ENCODE measurements at places on chromosomes 11 and 22.
A peak's percentile ranks its signal among the peaks of the same experiment; 100 is the strongest.

DNA sequence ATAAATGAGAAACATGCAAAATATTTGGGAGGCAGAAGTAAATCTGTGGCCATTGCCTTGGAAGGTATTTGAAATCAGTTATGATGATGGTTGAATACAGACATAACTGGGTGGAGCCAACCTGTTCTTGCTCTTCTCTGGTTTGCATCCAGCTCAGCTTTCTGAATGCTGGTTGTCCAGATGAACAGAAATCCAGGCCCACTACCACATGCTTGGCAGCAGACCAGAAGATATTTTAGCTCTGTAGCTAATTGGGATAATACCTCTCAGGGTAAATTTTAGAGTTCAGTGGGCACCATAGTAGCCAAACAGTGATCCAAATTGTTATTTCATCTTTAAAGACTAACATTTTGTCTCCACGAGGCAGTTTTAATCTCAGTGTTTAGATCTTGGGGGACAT is 308.3 kb downstream of the RAB38 start:
- no peak for DNase-seq

GRCh38 chr11:59112494-59112893 is 5.5 kb downstream of the FAM111B start:
- no peak for DNase-seq

GRCh38 chr11:41010361-41011050 is 448.9 kb downstream of the LRRC4C start:
- no peak for DNase-seq

GRCh38 chr22:29195964-29196666 is 9.6 kb upstream of the EMID1 start:
- DNase-seq = no peak

- DNase-seq = no peak
These were observed 2.3 kb downstream of the TUBGCP6 start for GRCh38 chr22:50242406-50242949.

DNA sequence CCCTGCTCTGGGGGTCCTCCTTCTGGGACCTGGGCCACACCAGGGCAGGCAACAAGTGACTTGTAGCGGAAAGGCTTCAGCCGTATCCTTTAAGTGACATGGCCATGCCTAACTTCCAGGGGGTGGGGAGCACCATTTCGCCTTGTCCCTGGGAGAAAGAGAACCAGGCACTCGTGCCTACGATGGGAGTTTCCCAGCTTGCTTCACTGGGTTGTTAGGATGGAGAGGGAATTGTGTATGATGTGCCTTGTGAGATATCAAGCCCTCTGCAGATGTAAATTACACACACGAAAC is 151.4 kb downstream of the CACNA1I start:
- DNase-seq = no peak

DNA sequence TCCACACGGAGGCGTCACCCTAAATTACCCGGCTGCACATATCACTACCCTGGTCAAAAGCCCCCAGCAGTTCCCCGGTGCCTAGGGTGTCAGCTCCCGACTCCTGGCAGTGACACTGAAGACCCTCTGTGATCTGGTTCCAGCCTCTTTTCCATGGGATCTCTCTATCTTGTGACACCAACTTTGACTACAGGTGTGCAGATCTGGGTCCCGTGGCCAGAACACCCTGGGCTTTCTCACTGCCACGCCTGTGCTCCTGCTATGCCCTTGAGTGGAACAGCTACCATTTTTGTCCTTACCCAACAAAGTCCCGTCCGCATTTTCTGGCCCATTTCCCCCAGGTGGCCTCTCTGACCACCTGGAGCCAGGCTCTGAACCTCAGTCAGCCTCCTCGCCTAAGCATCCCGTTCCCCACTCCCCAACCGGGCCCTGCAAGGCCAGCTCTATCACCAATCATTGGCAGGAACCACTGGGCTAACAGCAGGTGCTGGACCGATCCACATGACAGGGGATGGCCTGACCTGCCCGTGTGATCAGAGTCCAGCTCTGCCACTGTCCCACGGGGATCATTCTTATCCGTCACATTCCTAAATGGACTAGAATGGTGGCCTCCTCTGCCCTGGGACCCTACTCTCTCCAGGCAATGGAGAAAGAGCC is 20.7 kb upstream of the CBX7 start:
- DNase-seq = no peak

DNA sequence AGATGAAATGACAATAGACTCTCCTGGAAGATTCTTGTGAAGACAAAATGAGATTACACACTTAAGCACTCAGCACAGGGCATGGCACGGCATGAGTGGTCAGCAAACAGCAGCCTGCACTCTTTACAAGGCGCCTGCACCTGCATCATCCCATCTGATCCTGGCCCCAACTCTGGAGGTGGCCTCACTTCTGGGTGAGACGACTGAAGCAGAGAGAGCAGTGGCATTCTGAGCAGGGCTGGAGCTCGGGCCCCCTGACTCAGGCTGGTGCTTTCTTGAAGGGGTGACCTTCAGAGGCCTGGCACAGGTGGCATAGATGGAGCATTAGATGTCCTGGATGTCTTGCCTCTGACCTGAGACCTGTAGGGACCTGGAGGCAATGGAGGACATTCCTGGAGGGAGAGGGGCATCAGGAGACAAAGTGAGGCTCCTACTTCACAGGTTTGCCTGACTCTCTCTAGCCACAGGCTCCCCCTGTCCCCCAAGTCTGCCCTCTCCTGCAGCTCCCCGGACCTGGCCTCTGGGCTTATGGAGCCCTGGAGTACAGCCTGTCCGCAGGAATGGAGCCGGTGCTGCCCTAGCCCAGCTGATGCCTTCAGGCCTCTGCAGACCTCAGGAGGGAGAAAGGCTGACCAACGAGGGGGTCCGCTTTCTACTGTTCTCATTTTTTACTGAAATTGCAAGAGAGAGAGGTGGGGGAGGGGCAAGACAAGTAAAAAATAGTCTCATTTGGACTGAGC is 65.5 kb upstream of the THY1 start:
- DNase-seq = no peak

- DNase-seq = no peak
These were observed 36.6 kb downstream of the RPUSD4 start for GRCh38 chr11:126174816-126175215.

- DNase-seq = no peak
These were observed 17.3 kb upstream of the RAG1 start for GRCh38 chr11:36550385-36551115.

DNA sequence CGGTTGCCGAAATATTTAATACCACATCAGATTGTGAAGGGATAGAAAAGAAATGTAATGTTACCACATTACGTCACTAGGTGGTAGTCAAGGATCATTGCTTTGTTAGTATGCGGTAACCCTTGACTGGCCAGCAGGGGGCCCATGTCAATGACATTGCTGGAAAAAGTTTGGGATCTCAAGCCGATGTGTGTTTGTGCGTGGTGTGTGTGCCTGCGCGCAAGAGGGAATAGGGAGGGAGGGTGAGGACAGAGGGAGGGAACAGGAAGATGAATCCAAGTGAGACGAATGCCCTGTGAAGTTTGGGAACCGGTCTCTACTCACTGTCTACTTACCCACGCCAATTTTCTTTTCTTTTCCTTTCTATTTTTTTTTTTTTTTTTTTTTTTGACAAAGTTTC is 10.7 kb upstream of the MRGPRX2 start:
- DNase-seq = peak; percentile 36

DNA sequence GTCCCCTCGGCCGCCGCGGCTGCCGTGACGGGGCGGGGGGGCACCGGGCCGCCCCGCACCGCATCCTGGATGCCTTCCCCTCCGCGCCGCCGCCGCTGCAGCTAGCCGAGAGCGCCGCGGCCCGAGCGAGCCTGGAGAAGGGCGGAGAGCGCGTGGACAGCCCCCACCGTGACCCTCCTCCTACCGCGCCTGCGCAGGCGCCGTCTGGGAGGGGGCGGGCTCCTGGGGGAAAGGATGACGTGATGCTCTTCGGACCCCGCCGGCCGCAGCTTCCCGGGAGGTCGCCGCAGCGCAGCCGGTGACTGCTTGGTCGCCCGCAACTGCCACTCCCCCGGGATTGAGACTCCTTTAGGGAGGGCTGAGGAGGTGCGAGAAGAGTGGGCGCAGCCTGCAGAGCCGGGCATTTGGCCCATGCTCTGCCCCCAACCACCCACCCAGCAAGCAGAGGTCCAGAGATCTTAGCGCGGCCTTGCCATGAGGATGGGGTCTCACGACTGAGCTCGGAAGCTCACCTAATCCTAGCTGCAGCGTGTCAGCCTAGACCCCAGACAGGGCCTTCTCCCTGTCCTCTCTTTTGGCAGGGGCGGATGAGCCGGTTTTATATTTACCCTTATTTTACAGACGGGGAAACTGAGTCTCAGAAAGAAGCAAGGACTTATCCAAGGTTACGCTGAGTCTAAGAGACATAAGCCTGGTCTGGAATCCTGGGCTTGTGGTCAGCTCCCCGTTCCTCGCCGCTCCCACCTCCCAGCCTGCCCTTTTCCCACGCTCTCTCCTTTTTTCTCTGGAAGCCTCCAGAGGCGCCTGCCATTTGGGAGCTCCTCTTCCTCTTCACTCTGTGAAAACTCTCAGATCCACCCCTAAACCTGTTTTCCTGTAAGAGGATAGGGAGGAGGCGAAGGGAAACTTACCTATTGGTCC is at the start of gene DENND5A:
Gene DENND5A (minus strand): TSS at position 140 of the 921 bp plus-strand sequence. CDS start 281 bp downstream, outside the sequence.
- DNase-seq = peak; percentile 58

- DNase-seq = no peak
These were observed 23.0 kb downstream of the OTOG start for GRCh38 chr11:17570034-17570433.

GRCh38 chr22:17422736-17423343 is 53.6 kb downstream of the CECR2 start:
- DNase-seq = no peak

DNA sequence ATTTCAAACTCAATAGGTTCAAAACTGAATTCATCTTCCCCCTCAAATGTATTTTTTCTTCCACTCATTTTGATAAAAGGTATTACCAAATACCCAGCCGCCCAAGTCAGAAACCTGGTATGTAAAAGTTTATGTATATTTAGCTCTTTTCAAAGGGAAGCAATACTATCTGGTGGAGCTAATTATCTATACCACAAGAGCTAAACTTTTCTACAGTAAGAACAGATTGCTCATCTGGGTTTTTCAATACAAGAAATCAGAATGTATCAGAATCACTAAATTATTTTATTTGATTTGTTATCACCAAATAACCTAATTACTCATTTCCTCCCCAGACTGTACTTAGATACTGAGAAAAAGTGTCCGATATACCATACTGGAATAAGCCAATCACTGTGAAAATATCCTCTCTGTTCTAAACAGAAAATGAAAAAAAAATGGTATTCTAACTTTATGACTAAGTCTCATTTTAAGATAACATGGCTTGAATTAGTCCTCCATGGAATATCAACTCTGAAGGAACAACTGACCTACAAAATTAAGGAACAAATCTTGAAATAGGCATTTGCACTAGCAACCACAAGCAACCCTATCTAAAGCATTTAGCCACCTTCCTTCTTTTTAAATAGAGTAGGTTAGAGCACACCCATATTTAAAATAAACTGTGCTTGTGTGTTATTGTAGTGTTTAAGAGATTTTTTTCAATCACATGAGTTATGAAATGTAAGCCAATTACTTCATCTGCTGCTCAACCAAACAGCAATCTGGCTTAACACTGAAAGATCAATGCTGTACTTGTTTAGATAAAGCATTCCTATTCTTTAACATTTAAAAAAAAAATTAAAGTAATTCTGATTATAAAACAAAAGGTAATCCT is 35.0 kb downstream of the RDX start:
- no peak for DNase-seq

- DNase-seq = no peak
These were observed 45.6 kb downstream of the DENND5A start for GRCh38 chr11:9219572-9219971.

GRCh38 chr11:105858841-105859240 is 163.2 kb downstream of the MSANTD4 start:
- DNase-seq = no peak

DNA sequence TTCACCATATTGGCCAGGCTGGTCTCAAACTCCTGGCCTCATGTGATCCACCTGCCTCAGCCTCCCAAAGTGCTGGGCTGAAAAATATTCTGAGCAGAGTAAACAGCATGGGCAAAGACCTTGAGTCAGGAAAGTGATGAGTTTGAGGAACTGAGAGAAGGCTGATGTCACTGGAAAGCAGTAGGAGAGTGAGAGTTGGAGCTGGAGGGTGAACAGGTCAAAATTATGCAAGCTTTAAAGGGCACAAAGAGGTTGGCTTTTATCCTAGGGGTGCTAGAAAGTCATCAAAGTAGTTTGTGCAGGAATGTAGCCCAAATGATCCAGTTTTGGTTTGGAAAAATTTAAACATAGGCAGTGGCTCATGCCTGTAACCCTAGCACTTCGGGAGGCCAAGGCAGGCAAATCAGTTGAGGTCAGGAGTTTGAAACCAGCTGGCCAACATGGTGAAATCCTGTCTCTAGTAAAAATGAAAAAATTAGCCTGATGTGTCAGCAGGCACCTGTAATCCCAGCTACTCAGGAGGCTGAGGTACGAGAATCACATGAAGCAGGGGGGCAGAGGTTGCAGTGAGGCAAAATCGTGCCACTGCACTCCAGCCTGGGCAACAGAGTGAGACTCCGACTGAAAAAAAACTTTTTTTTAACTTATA is 44.7 kb upstream of the CXCR5 start:
- DNase-seq = no peak

- no peak for DNase-seq
These were observed 83.2 kb downstream of the GRIK4 start for GRCh38 chr11:120594746-120595145.

- no peak for DNase-seq
These were observed 751.2 kb downstream of the JRKL start for GRCh38 chr11:97140885-97141494.

- no peak for DNase-seq
These were observed 175.9 kb upstream of the PGR start for GRCh38 chr11:101305496-101305895.

GRCh38 chr11:46718155-46719019 is 626 bp upstream of the F2 start:
- DNase-seq = no peak

DNA sequence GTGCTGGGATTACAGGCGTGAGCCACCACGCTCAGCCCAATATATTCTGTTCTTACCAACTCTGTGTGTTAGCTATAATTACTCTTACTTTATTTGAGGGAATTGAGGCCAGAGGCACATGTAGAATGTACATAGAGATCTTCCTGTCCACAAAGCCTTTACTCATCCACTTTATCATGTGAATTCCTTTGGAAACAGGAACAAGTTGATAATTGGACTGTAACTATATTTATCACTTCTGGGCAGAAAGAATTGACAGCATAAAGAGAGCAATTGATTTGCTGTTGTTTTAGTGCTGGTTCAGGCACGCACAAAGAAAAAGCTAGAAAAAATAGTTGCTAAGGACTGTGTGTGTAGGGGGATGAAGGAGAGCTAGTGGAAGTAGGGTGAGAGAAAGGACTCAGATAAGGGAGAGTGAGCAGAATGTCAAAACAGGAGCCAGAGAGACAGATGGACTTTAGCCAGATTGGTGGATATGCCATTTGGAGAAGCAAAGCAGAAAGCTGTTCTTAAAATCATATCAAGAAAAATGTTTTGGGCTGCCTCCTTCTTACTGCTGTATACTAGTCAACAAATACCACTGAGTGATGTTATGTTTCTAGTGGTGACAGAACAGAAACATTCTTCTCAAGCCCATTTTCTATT is 929.8 kb upstream of the CNTN5 start:
- no peak for DNase-seq

- no peak for DNase-seq
These were observed at the start of gene FAM180B for GRCh38 chr11:47586098-47586855. TSS of gene FAM180B (plus strand) at chr11:47586678. CDS start at chr11:47586769, 91 bp downstream.
